ENCODE measurements at places on chromosomes 1 and 21.

DNA sequence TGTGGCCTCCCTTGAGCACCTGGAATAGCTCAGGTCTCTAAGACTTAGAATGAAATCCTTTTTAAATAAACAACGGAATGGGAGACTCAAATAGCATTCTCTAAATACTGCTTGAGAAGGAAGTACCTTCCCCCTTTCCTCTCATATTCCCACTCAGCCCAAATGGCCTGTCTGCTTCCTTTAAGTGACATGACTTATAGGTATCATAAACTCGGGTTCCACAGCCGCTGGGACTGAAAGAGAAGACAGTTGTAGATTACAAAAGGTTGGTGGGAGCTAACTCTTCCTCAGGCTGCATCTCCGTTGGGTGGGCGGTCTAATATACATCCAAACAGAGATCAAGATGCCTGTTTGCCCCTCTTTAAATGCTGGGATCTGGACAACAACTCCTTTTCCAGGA is 1.2 kb upstream of the HMCN1 start:
- DNase-seq = no peak

DNA sequence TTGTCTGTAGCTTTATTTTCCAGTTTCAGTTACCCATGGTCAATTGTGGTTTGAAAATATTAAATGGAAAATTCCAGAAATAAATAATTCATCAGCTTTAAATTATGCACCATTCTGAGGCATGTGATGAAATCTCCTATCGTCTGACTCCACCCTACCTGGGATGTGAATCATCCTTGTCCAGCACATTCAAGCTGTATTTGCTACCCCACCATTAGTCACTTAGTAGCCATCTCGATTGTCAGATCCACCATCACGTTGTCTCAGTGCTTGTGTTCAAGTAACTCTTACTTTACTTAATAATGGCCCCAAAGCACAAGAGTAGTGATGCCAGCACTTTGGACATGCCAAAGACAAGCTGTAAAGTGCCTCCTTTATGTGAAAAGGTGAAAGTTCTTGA is 4.0 kb downstream of the STPG1 start:
- no peak for DNase-seq

DNA sequence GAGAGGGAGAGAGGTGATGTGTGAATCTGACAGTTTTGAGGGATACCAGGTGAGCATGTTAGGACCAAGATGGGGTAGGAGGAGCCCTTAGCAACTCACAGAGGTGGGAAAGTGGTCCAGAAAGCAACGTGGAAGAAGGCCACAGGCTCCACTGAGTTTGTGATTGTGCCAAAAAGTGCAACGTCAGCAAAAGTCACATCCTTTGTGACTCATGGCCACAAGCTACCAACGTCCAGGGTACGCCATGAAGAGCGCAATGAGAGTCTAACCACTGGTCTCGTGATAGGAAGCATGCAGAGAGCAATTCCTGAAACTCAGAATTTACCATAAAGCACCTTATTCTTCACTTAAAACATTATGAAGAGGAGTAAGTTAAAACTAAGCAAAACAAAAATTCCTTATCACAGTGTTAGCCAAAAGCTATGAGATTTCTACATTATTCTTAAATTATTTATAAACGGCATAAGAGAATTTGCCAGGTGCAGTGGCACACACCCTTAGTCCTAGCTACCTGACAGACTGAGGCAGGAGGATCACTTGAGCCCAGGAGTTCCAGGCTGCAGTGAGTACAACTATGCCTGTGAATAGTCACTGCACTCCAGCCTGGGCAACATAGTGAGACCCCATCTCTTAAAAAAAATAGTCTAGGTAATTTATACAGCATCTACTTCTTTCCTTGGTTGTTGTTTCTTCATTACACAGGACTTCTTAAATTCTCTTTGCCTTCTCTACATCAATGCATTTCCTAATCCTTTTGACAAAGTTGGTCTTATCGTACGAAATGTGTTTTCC is 55.2 kb downstream of the COLGALT2 start:
- no peak for DNase-seq

GRCh38 chr1:1291023-1291528 is 10.8 kb downstream of the SCNN1D start:
- DNase-seq = no peak

DNA sequence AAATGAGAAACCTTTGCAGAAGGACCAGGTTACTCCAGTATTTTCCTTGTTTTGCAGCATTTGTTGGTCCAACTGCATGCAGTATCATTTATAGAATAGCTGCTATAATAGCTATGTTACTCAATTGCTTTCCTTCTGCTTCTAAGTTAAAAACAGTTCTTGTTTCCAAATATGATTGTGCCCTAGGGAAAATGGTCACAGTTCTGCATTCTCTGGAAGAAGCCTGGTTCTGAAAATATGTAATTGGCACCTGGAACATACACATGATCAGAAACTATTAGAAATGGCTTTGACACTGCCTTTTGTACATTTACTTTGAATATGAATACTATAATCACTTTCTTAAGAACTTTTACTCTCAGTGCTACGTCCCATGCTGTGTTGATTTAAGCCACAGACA is 33.6 kb downstream of the HENMT1 start:
- no peak for DNase-seq

DNA sequence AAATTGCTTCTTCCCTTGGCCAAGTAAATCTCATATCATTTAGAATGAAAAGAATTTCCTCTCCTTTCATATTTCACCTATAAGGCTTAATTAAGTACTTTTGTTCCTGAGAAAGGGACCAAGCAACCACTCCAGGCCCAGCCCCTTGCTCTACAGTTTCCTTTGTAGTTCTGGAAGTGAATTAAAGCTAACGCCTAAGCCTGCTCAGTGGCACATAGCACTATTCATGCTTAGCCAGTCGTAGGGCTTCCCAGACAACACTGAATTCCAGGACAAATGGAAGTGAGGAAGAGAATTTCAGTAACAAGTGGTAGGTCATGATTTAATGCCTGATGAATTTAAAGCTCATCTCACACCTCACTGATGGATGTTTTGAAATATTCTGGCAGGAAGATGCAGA is 73.3 kb downstream of the RPAP2 start:
- no peak for DNase-seq

GRCh38 chr1:165737196-165737595 is 31.5 kb downstream of the TMCO1 start:
- DNase-seq = no peak

Measured in T1000 (cell line).